Globus pallidus (tissue), 1 donor: ENCODE measurements at places on chromosomes 3 and 15.
A peak's percentile ranks its signal among the peaks of the same experiment; 100 is the strongest.

DNA sequence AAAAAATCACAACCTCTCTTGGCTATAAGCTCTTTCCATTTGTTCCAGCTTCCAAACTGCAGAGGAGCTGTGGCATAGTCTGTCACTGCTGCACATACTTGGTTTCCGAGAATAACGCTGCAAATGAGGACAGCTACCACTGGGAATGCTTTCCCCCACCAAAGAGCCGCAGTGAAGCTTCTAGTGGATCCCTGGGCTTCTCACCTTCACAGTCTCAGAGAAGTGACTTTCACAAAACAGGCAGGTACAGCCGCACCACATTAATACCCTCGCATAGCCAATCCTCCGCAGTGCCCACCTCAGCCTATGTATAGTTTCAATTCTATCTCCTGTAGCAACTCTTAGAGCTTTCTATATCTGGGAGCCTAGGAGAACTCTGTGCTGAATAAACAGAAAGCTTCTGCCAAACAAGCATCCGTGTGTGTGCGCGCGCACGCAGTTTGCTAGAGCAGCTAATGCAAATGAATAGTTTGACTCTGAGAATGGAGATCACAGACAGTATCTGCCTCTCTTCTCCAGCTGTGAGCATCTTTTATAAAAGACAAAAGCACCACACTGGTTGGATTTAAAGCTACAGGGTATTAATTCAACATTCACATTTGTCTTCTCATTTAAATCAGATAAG is 81.9 kb upstream of the PLXND1 start:
- DNase-seq, result peak; percentile 95

- peak; percentile 57 for DNase-seq
Measured at GRCh38 chr3:132730891-132731580, 8.8 kb upstream of the NPHP3 start.

DNA sequence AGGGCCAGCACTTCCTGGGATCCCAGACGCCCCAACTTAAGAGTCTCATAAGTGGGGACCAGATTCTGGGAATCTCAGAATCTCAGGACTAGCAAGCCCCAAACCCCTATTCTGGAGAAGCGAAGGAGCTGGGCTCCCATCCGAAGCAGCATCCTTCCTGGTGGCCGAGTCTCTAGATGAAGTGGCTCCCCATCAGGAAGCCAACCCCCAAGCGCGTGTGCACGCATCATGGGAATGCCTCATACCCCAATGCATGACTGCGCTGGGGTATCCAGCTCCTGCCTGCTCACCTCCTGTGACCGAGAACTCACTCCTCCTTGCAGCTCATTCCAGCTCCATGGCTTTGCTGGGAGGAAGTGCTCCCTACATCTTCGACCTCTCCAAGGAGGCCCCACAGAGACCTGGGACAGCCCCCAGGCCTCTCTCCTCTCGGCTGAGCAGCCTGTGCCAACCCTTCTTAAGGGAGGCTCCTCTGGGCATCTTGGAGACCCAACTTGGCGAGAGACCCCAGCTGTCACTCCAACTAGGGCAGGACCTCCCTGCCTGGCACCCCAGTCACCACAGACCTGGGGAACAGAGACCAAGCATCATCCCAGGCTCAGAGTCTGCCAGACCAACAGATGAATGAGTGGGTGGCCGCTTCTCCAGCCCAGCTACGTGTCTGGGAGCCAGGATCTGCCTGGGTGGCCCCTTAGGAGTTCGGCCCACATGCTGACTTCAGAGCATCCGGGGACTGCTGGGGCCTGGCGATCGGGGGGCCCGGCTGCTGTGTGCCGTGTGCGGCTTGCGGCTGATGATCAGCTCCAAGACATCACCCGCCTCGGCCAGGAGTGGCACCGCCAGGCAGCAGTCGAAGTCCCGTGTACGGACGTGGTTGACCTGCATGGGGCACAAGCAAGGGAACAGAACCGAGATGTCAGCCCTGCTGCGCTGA is 46.9 kb downstream of the GRIP2 start:
- DNase-seq, result no peak

DNA sequence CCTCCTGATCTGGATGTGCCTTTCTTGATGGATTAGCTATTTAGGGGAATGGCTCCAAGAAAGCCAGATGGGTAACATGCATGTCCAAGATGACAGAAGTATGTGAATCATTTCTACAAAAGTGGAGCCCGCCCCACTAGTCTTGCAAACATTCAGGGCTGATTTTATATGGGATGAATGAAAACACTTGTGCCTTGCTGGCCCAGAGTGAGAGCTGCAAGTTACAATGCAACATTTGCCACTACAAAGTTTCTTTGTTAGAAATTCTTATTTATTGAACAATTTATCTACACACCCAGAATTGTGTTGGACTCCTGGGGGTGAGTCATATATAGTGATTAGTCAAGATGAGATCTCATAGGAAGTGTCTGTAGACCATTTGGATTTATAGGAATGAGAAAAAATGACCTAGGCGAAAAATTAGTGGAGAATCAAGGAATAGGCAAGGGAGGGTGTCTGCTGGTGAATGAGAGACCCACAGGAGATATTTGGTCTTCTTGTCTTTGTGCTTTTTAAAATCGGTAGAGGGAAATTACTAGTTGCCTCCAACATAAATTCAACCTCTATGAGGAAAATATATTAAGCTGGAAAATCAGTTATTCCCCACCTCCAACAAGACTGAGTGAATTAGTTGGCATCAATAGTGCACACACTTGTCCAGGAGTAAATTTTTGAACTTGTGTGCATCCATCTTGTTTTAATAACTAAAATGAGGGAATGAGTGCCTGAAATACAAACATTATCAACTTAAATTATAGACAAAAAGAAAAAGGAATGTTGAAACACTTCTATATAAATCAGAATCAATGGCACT is 53.5 kb upstream of the DCBLD2 start:
- no peak for DNase-seq

DNA sequence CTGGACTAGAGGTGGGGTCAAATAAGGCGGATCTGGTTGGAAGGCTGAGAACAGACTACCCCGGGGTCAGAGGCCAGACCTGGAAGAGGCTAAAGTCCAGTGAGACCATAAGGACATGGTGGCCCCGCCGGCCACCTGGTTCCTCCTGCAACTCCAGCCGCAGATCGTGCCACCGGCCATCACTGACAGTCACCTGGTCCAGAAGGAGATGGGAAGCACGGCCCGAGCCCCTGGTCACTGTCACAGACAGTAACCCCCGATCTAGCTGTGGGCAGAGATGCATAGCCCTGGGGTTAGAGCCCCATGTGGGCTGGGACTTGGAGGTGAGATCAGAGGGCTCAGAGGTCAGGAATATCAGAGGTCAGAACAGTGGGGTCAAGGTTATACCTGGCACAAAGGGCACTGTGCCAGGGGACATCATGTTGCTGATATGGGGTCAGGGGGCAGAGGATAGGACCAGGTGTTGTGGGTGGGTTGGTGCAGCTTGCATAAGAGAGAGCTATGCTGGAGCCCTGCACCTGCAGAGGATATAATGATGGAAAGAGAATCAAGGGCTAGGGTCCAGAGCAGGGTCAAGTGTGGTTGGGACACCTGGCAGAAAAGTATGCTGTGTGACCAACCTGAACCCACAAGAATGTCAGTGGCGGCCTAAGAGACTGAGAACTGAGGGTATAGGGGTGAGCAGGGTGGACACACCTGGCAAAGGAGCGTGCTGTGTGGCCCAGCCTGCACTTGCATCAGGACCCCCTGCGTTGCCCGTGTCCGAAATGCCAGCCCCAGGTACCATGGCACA is 9.6 kb downstream of the CELSR3 start:
- no peak for DNase-seq

GRCh38 chr15:60809375-60809774 is 330.4 kb upstream of the ICE2 start:
- DNase-seq, result no peak

GRCh38 chr3:102192575-102192974 is 242.2 kb upstream of the ZPLD1 start:
- no peak for DNase-seq

DNA sequence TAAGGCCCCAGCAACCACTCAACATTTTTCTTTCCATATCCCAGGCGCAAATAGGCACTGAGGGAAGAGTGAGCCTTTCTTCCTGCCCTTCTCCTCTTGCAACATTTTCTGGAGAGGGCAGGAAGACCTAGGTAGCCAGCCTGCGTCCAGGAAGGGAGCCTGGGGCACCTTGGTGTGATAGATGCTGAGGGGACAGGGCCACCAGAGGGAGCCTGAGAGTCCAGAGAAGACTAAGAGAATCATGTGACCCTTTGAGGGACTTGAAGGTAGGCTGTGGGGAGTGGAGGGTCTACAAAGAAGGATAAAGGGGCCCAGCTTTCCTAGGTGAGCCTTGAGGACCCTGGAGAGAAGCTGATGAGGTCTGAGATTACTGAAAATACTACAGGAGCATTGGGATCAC is 346.6 kb downstream of the CNTN6 start:
- no peak for DNase-seq

GRCh38 chr3:65194047-65194714 is 506.4 kb upstream of the ADAMTS9 start:
- no peak for DNase-seq

GRCh38 chr3:195558602-195559001 is 15.5 kb upstream of the PPP1R2 start:
- no peak for DNase-seq

DNA sequence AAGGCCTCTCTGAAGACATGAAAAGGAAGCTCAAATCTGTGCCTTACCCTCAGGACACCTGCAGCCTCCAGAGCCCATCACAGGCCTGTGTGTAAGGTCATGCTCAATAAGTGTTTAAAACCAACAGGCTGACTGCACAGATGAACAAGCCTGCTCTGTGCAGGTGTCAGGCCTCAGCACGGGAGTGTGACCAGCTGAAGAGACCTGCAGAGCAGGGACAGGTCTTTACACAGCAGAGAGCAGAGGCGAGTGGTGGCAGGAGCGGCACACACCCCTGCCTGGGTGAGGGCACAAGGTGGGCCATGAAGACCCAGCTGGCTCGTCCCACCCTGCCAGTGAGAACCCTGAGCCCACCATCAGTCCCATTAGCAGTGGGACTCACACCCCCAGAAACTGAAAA is 56.9 kb downstream of the ROPN1B start:
- DNase-seq, result no peak

- DNase-seq, result no peak
Measured at GRCh38 chr3:69719587-69720122, 19.6 kb upstream of the MITF start.

- DNase-seq, result no peak
Measured at GRCh38 chr15:52975941-52976449, 185.9 kb upstream of the ONECUT1 start.

DNA sequence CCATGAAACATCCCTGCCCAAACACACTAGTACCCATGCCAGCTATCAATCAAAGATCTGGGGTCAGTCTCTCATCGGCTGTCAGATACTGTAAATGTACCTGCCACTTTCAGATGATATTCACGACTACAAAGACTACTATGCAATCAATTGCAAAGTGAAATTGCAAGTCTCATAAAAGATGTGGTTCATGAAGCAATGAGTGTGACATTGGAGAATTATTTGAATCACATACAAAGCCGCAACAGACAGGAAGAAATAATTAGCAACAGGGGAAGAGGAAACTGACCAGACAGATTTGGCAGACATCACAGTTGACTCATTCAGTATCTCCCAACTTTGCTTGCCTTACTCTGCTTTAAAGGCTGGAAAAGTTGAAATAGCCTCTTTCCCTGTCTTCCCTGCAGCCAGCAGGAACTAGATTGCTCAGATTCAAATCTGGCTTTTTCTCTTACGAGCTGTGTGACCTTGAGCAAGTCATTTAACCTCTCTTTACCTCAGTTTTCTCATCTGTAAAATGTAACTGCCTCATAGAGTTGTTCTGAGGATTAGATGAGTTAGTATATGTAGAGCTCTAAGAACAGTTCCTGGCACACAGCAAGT is 95.7 kb upstream of the C3orf80 start:
- DNase-seq, result no peak

- DNase-seq, result no peak
Measured at GRCh38 chr3:21509731-21510470, 241.1 kb downstream of the ZNF385D start.

- no peak for DNase-seq
Measured at GRCh38 chr15:67613708-67614107, 71.2 kb downstream of the MAP2K5 start.

DNA sequence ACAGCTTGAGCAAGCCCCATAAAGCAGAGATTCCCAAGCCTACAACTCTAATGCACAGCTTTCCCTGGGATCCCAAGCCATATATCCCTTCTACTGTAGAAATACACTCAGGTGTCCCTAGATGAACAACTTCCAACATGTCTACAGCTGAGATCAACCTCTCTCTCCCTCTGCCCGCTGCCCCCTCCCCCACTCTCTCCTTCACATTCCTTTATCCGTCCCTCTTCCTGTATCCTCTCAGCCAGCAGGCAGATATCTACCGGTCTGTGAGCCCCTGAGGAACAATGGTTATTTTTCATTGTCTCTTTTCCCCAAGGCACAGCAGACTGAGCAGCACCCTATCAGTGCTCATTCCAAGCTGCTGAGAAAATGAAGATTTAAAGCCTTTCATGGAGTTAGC is 138.6 kb downstream of the SUCLG2 start:
- no peak for DNase-seq

- DNase-seq, result no peak
Measured at GRCh38 chr3:17367171-17367570, 375.3 kb downstream of the TBC1D5 start.
